Activated CD8-positive, alpha-beta memory T cell treated with anti-CD3 and anti-CD28 coated beads, Interleukin-2, amount 10 ng/mL, durations not matched to agents 7 days and 5 days (primary cell): ENCODE measurements at places on chromosomes 16 and 17. TPM values are rescaled to one million over a fixed set of nuclear protein-coding genes. Genes with fewer than 3 reads are reported as not detected.

DNA sequence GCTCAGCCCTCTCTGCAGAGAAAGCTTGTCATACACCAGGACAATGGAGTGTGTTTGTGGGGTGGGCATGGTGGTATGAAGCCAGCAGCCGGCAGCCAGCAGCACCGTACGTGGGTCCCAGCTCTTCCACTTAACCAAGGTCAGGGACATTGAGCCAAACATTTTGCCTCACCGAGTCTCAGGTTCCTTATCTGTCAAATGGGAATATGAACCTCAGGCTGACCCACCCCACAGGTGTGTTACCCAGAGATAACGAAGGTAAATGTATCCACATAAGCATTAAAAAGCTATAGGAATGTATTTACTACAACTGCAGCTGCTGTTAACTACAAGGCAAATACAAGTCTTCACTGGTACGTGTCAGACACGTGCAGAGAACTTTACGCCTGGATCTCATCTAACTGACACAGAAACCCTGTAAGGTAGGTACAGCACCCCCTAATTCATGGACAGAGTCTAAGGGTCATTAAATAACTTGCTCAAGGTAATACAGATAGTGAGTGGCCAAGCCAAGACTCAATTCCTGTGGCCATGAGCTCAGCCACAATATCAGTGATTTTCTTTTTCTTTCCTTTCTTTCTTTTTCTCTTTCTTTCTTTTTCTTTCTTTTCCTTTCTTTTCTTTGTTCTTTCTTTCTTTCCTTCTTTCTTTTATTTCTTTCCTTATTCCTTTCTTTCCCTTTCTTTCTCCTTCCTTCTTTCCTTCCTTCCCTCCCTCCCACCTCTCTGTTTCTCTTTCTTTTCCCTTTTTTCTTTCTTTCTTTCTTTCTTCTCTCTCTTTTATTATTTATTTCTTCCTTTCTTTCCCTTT lies 990 bp downstream of the SLC5A11 start:
- H3K4me3 ChIP-seq = no peak overlapping the region
- peaks cover 2% of the 10 kb centered on the region for H3K27me3 ChIP-seq
- no peaks in the 10 kb centered on the region for H3K36me3 ChIP-seq
- H3K4me1 ChIP-seq = peaks cover 17% of the 10 kb centered on the region
- no peak for DNase-seq

UBE2G1 gene
- total RNA-seq = 83.0 TPM

DNA sequence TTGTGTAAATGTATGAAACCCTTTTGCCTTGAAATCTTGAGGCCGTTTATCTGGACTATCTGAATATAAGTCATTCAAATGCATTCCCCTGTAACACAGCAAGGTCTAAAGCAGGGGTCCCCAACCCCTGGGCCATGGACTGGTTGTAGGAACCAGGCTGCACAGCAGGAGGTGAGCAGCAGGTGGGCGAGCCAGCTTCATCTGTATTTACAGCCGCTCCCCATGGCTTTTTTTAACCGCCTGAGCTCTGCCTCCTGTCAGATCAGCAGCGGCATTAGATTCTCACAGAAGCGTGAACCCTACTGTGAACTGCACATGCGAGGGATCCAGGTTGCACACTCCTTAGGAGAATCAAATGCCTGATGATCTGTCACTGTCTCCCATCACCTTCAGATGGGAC lies 24.1 kb downstream of the DNAH3 start:
- H3K36me3 ChIP-seq = no peaks in the 10 kb centered on the region
- H3K4me1 ChIP-seq = no peaks in the 10 kb centered on the region
- no peak overlapping the region for H3K4me3 ChIP-seq

DNA sequence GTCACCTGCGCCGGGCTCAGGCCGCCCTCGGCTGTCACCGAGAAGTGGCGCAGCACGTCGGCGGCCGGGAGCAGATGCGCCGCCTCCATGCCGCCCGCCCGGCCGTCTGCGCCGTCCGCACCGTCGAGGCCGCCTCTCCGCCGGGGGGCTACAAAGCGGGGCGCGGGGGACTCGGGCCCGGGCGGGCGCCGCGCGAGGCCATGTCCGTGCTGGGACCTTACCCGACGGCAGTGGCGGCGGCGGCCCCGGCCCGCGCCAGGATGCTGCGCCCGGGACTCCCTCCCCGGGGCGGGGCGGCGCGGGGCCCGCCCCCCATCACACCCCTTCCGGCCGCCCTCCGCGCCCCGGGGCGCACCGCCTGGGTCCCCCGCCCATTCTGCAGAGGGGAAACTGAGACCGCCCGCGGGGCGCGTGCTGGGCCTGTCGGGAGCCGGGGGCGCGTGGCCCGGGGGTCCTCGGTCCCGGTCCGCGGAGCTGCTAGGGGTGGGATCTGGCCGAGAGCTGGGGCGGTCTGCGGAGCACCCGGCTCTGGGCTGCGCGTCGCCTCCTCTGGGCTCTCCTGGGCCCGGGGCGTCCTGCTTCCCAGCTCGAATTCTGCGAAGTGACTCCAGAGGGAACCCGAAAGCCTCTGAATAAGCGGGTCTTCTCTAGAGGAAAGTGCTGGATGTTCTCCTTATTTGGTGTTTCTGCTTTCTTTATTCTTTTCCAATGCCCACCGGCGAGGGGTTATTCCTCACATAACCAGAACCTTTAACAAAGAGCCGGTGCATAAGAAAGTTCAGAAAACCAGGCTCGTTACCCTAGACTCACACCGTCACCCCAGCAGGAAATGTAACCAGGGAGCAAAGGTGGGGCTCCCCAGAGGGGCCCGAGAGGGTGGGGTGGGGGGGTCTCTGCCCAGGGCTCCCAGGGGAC lies at the start of gene ATP2A3:
ATP2A3 (minus strand) TSS at position 235 of the 915 bp plus-strand sequence; CDS start at position 89, 146 bp downstream.
- DNase-seq = peak; percentile 79
- H3K27ac ChIP-seq = peak within 1 kb of the TSS; percentile 93
- peaks cover 44% of the 10 kb centered on the region for H3K4me1 ChIP-seq
- peaks cover 3% of the 10 kb centered on the region for H3K27me3 ChIP-seq

DNA sequence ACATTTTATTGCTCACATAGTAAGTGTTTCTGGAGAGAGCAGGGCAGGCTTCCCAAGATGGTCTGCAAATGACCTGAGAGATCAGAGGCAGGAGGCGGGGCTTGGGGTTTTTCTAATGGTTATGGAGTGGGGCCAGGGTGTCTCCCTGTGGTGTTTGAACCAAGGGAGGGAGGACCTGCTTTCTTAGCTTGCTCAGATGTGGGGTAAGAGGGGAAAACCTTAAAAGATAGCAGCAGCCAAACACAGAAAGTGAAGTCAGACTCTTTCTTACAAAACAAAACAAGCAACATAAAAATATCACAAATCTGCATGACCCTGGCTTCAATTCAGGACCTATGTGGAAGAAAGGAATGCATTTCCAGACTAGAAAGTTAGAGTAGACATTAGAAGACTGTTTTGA lies 22.9 kb upstream of the DNAJA2 start:
- peaks cover 2% of the 10 kb centered on the region for H3K36me3 ChIP-seq
- DNase-seq = no peak
- peaks cover 11% of the 10 kb centered on the region for H3K4me1 ChIP-seq
- H3K27ac ChIP-seq = no peak overlapping the region
- no peak overlapping the region for H3K4me3 ChIP-seq

GNAO1 gene
- 1.5 TPM for total RNA-seq

DNA sequence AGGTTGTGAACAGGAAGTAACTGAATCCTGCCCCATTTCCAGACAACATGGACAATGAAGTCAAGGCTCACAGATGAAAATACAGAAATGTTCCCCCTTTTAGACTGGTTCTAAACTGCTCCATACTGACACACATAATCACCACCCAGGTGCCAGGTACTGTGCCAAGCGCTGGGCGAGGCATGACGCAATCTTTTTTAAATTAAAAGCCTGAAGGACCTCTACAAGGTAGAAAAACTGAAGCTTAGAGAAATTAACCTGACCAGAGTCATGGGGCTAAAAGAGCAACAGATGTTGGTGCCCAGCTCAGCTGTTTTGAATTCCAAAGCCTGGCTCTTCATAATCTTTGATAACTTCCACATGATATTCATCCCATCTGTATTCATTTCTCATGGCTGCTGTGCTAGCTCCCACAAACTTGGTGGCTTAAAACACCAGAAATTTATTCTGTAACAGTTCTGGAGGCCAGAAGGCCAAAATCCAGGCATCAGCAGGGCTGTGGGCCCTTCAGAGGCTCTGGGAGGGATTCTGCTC lies 4.9 kb upstream of the RAB11FIP4 start:
- H3K4me3 ChIP-seq = no peak overlapping the region
- peaks cover 2% of the 10 kb centered on the region for H3K4me1 ChIP-seq
- DNase-seq = no peak
- peaks cover 24% of the 10 kb centered on the region for H3K27me3 ChIP-seq
- no peak overlapping the region for H3K27ac ChIP-seq

DNA sequence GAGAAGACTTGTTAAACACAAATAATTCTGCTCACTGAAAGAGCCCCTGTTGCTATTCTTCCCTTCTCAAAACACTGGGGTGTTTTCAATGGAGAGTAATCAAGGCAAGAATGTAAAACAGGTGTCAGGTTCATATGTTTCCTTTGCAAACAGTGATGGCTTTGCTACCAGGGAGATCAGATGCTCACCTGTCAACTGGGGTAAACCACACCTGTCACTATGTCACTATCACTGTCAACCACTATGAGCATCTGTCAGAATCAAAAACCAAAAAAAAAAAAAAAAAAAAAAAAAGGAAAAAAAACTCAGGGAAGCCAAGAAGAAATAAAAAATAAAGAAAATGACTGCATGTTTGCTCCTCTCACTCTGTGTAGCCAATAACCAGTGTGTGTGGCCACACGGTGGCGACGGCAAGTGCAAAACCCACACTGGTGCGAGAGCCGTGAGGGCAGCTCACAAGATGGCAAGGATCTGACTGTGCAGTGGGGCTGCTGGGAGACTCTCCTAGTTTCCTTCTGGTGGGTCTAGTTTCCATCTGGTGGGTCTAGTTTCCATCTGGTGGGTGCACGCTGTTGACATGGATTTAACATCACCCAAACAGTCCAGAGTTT lies 22.7 kb downstream of the USP22 start:
- no peaks in the 10 kb centered on the region for H3K27me3 ChIP-seq
- peaks cover 25% of the 10 kb centered on the region for H3K4me1 ChIP-seq
- peak overlapping the region; percentile 33 for H3K27ac ChIP-seq
- peak; percentile 71 for DNase-seq

DNA sequence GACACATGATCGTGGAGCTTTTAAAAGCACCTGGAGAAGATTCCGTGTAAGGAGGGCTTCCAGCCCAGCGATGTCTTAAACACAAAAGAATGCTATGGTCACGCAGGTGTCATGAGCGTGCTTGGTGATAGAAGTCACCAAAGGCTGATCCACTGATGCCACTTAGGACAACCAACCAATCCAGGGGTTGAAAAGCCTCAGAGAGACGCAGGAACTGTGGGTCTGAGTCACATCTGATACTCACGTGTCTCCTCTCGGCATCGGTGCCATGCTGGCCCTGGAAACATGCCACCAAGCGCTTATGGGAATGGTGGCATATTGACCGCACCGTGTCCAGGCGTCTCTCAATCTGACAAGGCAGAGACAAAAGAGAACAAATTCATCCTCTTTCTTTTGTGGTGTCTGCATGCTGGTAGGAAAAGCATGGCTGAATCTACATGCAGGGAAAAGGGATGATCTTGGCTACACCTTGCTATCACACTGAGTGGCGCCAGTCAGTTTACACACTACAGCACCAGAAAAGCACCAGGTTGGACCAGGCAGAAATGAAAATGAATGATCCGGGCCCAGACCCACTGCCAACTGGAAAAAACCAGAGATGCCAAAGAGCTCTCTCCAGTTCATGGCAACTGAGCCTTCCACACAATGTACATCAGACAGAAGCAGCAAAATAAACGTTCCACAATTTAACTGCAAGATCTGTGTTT lies 38.0 kb downstream of the ARHGAP17 start:
- peaks cover 37% of the 10 kb centered on the region for H3K4me1 ChIP-seq
- H3K27ac ChIP-seq = no peak overlapping the region
- no peaks in the 10 kb centered on the region for H3K27me3 ChIP-seq
- no peak overlapping the region for H3K4me3 ChIP-seq

DNA sequence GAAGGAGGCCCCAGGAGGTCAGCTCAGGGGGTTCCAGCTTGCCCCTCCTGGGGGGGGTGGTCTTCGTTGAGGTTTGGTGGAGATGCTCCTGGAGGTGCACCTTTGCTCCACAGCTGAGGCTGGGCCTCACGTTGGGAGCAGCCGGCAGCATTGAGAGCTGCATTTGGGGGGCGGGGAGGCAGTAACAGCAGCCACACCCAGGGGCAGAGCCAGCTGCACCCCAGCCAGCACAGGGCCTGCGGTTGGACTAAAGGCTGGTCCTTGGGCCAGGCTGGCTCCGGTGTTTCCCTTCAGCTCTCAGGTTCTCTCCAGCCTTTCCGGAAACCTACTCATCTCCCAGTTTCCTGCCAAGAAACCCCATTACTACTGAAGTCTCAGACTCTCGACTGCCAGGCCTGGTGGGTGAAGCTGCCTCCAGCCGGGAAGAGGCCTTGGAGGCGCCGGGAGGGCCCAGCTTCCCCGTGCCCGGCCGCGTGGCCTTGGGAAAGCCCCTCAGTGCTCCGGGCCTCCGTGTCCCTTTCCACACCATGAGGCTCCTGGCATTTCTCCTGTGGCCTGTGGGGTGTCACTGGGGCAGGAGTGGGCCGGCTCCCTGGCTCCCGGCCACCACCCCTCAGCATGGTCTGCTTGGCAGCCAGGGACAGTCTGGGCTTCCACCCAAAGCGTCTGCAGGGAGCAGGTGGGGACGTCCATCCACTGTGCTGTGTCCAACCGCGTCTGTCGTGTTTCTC lies 14.0 kb upstream of the BAIAP2 start:
- H3K4me3 ChIP-seq = no peak overlapping the region
- H3K36me3 ChIP-seq = peaks cover 8% of the 10 kb centered on the region
- H3K4me1 ChIP-seq = peaks cover 39% of the 10 kb centered on the region
- H3K27me3 ChIP-seq = peaks cover 11% of the 10 kb centered on the region
- no peak overlapping the region for H3K27ac ChIP-seq
- DNase-seq = no peak

DNA sequence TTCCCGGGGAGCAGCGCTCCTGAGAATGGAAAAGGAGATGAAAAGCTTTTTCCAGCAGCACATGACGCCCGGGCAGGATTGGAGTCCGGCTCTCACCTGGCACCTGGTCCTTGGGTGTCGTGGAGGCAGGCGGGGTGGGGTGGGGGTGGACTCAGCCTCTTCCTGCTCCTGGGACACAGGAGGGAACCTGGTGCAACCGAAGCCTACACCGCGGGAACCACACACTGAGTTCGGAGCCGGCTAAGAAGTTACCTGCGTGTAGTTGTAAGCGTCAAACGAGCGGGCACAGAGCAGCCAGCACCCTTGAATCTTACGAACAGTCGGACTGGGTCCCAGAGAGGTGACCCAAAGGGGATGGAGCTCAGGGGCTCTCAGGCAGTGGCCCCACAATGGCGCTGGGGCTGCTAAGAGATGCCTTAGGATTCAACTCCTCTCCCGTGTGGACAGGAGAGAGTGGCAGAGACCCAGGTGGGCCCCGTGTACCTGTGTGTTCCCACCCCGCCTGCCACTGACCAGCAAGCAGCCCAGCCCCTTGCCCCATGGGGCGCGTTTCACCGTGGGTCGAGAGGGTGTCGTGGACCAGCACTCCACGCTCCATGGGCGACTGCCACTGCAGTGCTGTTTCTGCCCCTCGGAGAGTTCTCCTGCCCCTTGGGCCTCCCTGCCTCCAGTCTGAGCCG lies 105.8 kb upstream of the METRNL start:
- no peak overlapping the region for H3K27ac ChIP-seq
- no peaks in the 10 kb centered on the region for H3K36me3 ChIP-seq
- no peak overlapping the region for H3K4me3 ChIP-seq
- DNase-seq = no peak
- peaks cover 8% of the 10 kb centered on the region for H3K4me1 ChIP-seq

TLCD2 gene
- total RNA-seq = 0.28 TPM
